ENCODE measurements at places on chromosomes 7 and 10.
A peak's percentile ranks its signal among the peaks of the same experiment; 100 is the strongest.

- no peak for DNase-seq
These were observed 861 bp upstream of the USP6NL start for GRCh38 chr10:11612021-11613001.

GRCh38 chr10:101850749-101851148 is 7.1 kb upstream of the KCNIP2 start:
- no peak for DNase-seq

- no peak for DNase-seq
These were observed 758.9 kb downstream of the GRM8 start for GRCh38 chr7:126493801-126494200.

- DNase-seq, result no peak
These were observed 6.0 kb downstream of the PARD3 start for GRCh38 chr10:34808801-34809745.

GRCh38 chr7:139602143-139602722 is 78.7 kb downstream of the CLEC2L start:
- no peak for DNase-seq

- no peak for DNase-seq
These were observed 71.2 kb downstream of the WNT2 start for GRCh38 chr7:117251687-117252086.

DNA sequence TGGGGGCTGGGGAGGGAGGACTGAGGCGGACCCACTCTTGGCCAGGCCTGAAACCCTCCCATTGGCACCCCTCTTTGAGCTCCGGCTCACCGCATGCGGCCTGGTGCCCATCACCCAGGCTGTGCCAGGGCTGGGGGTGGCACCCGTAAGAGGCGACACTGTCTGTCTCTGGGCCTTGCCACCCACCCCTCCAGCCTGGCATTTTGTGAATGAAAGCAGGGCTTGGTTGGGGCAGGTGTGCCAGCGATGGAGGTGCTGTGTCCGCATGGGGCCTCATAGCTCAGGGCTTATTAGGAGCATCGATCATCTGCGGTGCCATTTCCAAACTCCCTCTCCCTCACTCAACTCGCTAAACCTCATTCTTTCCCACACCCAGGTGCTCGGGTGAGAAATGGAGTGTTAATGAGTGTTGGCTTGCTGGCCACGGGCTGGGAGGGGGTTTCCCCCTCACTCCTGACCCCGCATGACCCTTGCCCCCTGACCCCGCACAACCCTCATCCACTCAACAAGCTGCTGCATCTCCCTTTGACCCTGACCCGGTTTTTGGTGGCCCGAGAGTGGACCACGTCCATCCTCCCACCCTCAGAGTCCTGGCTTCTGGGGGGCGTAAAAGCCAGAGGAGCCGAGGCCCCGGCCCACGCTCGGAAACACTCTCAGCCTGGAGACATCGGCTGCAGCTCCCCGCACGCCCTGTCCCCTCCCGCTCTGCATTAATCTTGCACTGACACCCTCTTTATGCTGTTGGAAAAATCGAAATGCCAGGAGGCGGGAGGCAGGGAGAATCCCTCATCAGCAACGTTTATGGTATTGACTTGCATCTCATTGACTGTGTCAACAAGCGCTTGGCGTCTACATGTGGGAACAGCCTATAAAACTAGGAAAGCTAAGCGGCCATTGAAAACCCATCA is 161.2 kb downstream of the DNAJB6 start:
- DNase-seq, result no peak

DNA sequence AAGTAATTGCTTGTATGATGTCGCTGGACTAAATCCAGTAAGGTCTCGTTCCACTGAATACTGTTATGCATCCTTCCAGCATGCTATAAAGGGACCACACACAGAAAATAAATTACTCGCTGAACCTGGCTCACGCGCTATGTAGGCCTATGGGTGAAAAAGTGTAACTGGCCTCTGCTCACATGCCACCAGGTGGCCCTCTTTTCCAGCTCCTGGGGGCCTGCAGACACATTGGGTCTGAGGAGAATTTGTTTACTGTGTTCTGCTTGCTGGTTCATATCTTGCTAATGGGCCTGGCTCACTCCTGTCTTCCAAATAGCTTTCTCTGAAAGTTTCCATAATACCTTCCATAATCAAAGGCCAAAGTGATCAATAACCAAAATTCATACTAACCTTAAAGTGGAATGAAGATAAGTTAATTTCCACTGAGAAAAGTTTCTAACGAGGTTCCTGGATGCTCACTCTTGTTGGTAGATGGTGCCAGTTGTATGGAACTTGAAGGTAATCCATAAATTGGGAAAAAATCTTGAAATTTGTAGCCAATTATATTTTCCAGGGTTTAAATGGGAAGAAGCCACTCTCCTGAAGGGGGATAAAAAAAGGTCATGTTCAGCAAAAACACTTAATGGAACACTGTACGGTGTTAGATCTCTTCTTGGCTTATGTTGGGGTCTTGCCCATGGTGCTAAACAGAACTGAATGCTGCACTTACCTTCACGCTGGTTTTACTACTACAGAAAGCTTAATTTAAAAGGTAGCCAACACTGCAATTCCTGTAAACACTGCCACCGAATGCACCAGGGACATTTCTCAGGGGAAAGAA is 27.0 kb upstream of the ZPBP start:
- DNase-seq, result peak; percentile 29

DNA sequence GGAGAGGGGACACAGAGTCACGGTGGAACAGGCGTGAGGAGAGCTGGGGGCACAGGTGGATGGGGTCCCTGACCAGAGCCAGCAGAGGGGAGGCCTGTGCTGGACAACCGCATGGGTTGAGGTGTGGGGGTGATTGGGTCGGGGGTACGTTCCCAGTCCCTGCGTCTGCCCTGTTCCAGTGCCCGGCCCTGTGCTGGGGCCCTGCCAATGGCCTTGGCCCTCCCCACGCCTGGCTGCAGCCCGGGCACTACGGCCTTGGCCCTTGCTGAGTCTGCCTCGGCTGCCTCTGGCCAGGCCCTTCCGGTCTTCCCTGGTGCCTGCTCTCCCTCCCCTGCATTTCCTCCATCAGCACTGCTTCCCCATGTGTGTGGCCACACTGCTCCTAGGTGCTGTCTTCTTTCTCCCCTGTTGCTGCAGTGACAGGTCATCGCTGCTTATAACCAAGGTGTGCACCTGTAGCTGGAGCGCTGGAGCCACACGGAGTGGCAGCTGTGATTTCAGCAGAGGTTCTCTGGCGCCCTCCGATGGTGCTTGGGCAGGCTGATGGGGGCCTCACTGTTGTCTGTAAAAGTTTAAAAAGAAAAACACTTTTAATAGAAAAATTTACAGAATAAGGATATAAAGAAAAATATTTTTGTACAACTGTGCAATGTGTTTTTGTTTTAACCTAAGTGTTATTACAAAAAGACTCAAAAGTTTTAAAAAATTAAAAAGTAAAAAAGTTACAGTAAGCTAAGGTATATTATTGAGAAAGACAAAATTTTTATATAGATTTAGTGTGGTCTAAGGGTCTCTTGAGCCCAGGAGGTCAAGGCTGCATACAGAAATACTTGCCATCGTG is 45.2 kb upstream of the BHLHA15 start:
- peak; percentile 10 for DNase-seq

- no peak for DNase-seq
These were observed 133.9 kb downstream of the PPP1R3A start for GRCh38 chr7:113784956-113785355.

DNA sequence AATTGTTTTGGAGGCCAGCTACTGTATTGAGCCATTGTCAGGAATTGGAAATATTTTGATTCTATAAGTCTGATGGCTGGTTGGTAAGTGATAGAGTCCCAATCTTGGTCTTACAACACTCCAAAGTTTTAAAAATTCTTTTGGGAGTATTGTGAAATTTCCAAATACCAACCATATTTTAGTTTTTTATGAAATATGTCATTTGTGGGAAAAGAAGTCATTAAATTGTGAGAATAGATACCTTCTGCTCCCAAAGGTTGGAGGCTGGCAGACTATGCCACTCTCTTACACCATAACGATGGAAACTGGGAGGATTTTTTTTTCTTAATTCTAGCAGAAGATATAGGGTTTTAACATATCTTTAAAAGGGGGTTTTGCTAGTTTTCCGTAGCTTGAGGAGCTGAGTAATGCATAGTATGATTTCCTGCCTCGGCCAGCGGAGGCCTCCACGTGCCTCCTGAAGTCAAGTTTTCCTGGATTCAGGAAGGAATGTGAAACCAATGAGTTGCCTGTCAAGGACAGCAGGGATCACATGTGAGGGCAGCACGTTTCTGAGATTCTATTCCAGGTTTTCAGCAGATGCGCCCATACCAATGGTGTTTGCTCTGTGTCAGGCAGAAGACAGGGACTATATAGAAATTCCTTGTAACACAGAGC is 92.2 kb upstream of the LAMB4 start:
- DNase-seq, result no peak

DNA sequence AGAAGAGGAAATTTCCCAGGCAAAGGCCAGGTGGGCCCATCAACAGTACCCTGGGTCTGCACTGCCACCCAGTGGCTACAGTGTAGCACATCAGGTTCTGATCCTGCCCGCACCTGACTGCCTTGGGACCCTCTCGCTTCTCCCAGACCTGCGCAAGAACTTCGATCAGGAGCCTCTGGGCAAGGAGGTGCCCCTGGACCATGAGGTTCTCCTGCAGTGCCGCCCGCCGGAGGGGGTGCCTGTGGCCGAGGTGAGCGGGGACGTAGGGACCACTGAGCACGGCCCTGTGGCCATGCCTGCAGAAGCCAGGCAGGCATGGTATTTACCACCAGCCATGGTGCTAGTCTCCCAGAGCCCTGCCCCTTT is 33.9 kb upstream of the SLC29A3 start:
- peak; percentile 26 for DNase-seq

GRCh38 chr7:25820432-25821040 is 331.5 kb upstream of the NFE2L3 start:
- no peak for DNase-seq

GRCh38 chr10:34826857-34827766 is 12.0 kb upstream of the PARD3 start:
- no peak for DNase-seq

DNA sequence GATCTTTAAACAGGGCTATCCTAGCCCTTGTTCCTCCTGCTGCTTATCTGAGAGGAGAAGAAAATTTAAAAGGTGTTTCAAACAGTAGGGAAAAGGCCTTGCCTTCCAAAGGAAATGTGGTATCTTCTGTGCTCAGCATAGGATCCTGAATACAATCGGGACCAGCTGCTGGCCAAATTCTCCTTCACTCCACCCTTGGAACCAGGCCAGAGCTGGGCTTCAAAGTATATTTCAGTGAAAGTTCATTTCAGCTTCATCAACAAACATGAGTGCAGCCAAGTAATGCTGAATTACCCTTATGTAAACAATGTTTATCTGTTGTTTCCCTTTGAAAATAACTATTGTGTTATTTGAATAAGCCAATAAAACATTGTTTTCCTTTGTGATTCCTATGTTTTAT is 146.5 kb upstream of the MEOX2 start:
- DNase-seq, result no peak

DNA sequence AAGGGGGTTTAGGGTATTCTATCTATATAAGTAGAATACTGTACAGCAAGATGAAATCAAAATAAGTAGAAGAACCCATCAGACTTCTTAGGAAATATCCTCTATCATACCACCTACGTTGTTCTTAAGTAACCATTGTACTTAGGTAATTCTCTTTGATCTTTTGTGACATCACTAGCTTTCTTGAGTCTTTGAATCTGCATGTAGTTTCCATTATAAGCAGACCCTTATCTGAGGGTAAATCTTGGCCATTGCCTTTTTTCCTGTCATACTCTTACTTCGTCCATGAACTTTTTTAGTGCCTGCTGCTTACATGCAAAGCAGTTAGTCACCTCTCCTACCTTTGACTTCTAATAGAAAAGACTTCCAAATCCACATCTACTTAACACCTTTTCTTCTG is 49.0 kb downstream of the WAC start:
- DNase-seq, result no peak

DNA sequence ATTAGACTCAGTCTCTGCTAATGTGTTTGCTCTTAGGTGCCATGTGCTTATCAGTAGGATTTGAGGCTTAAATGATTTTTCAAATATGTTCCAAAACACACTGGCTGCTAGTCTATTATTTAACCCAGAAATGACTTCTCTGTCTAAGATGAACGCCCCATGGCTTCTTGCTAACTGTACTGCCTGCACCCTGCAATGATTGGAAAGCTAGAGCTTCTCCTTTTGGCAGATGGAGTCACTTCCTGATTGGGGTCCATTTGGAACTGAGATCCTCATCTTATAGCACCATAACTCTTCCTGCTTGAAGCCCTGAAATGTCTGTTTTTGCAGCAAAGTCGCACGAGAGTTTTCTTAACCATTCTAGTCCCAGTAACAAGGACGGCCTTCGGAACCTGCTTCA is 186.5 kb upstream of the ADO start:
- no peak for DNase-seq

DNA sequence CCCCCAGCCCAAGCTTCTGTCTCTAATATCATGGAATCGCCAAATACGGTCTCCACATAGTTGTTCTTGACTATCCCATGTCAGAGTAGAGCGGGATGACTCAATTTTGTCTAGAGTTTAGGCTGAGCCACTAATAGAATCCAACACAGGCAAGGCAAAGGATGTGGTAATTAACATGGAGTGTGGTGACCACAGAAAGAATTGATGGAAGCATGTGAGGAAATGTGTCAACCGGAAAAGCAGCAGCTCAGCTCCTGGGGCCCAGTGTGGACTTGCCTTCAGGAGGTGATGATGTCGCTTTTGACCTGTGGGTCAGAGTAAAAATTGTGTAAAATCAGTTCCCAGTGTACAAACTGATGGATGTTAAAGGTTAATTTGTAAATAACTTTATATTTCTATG is 139.3 kb upstream of the KLF6 start:
- no peak for DNase-seq

- no peak for DNase-seq
These were observed 152.3 kb upstream of the SHH start for GRCh38 chr7:155964543-155964942.

DNA sequence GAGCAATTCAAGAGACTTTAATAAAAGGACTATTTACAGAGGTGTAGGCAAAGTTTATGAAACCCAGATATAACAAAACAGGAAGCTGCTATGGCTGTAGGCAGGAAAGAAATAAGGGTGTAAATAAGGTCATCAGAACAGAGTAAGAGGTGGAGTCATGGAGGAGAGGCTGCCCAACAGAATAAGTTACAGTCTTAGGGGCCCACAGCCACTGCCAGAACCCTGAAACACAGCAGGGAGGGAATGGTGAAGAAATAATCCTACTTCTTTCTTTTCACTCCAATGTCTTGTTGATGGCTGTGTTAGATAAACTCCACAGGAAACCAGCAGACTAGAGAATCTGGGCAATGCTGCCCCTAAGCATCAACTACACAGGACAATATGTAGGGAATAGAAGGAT is 155.8 kb upstream of the TAC1 start:
- DNase-seq, result no peak

GRCh38 chr10:117552701-117553141 is 10.2 kb downstream of the EMX2 start:
- no peak for DNase-seq
